H7 (cell line): ENCODE measurements at places on chromosomes 2 and 18. TPM values are rescaled to one million over a fixed set of nuclear protein-coding genes. Genes with fewer than 3 reads are reported as not detected.

SANBR gene
- 7.3 and 7.5 TPM in 2 replicates for total RNA-seq

CERKL gene
- total RNA-seq, result 0.14 and 0.15 TPM in 2 replicates

GRCh38 chr2:160325418-160325817 is 125.3 kb upstream of the ITGB6 start:
- no peak for DNase-seq

GRCh38 chr2:176072292-176072669 is 11.5 kb downstream of the EVX2 start:
- no peak for DNase-seq

- DNase-seq, result no peak
Observed at GRCh38 chr2:146949400-146949799, 895.4 kb upstream of the ACVR2A start.

GRCh38 chr18:76881744-76882143 is 59.4 kb downstream of the ZNF236 start:
- DNase-seq, result no peak

DNA sequence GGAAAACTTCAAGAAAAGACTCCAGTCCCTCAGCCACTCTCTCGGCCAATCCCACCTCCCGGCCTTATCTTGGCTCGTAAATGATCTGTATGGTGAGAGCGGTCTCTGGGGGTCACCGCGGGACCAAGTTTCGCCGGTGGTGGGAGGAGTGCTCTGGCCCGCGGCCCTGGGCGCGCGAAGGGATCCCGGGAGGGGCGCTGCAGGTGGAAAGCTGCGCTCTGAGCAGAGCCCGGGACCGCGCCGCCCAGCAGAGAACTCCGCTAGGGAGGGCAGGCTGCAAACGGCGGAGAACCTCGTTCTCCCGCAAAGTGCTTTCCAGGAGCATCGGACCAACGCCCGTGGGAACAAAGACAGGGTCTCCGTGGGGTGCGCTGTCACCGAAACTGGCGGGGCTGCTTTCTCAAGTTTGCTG is 622 bp downstream of the LRP2 start:
- peak; percentile 77 for DNase-seq

DNA sequence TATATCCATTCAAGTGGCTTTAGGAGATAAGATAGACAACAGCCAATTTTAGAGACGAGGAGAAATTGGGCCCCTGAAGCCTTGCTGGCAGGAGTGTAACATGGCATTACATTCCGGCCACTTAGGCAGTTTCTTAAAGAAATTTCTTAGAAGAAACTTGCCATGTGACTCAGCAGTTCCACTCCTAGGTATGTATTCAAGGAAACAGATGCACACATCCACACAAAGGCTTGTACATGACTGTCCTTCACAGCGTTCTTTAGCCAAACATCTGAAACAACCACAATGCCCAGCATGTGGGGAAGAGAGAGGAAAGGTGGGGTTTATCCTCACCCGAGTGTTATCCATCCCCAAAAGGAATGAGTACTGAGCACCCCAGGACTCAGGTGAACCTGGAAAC is 107.1 kb downstream of the NFATC1 start:
- peak; percentile 19 for DNase-seq

- no peak for DNase-seq
Observed at GRCh38 chr18:52152036-52152435, 188.0 kb upstream of the DCC start.

- no peak for DNase-seq
Observed at GRCh38 chr2:6310256-6311215, 555.2 kb downstream of the CMPK2 start.

GRCh38 chr2:127635380-127636237 is 10.3 kb upstream of the GPR17 start:
- DNase-seq, result no peak
